ENCODE measurements at places on chromosomes 1 and 21.

GRCh38 chr1:33219886-33220661 is 36.2 kb upstream of the ZNF362 start:
- DNase-seq, result peak; percentile 71

GRCh38 chr1:154567386-154568156 is at the start of gene CHRNB2:
TSS of gene CHRNB2 (plus strand) at chr1:154567778. CDS start at chr1:154568045, 267 bp downstream.
- peak; percentile 96 for DNase-seq

- no peak for DNase-seq
These were observed 159.8 kb downstream of the TGFBR3 start for GRCh38 chr1:91725989-91726721.

- no peak for DNase-seq
These were observed 38.5 kb upstream of the FAM131C start for GRCh38 chr1:16111771-16112595.

- no peak for DNase-seq
These were observed 9.3 kb downstream of the FTCD start for GRCh38 chr21:46145840-46146691.

DNA sequence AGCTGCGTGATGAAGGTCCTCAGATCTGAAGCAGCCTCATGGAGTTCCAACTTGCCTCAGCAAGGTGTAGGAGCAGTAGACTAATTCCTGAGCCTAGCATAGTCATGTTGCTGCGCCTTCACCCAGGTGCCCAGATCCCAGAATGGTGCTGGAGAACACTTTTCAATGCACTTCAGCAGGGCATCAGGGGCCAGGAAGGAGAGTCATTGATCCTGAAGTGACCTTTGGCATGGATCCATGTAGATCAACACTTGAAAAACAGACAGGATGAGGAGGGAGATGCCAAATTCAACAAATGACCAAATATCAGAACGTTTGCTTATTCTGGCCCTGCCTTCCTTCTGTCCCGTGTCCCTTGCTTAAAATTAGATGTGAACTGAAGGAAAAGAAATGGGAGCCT is 91.9 kb downstream of the LEPR start:
- no peak for DNase-seq

DNA sequence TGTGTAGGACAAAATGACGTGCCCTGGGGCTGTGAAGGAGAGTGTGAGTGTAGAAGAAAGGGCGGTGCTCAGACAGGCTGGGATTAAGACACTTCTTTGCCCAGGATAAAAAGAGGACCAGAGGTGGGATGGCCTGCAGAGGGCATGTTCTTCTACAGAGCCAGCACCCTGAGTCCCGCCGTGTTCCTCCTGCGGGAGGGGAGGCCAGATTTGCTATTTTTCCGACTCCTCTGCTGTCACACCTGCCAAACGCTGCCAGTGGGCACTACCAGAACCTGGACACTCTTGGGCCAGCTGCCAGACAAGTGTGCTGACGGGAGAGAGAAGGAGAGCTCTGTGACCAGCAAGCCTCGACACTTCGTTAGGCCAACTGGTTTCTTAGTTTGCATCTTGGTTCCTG is 206.4 kb downstream of the PLD5 start:
- no peak for DNase-seq

DNA sequence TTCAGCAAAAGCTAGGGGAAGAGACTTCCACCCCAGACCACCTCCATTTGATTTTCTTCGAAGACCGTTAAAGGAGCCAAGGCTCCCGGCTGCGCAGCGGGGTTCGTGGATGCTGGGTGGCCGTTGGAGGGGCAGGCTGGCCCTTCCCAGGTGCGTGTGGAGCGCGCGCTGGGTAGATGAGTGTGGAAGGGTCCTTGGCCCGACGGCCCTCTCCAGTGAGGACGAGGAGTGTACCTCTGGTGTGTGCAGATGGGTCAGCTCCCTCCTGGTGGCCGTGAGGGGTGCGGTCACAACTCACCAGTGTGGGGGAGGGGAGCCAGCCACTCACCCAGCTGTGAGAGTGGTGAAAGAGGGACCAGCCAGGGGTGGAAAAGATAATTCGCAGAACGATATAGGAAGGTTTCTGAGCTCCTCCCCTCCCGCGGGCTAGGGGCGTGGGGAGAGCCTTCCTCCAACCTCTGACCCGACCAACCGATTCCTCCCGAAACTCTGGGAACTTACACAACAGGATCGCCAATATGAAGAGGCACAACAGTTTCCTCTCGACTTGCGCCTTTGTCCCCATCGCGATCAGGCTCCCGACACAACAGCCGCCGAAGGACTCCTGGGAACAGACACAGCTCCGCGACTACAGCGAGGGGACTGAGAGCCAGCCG is at the start of gene F11R:
Gene F11R (minus strand): TSS at position 644 of the 656 bp plus-strand sequence. CDS start 79 bp downstream, at position 565.
- DNase-seq, result peak; percentile 58

DNA sequence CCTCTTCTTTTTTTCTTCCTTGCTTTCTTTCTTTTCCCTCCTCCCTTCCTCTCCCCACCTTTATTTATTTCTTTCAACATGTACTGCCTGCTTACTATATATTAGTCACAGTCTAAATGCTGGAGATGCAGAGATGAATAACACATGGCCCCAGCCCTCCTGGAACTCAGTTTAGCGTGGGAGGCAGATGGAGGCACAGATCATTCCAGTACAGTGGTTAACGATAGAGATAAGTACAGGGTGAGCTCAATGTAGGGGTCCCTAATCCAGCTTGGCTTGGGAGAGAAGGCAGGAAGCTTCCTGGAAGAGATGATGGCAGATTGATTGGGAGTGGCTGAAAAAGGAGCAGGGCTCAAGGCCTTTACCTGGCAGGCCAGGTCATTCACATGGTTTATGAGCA is 55.6 kb upstream of the PPP2R5A start:
- no peak for DNase-seq

Data from D341Med (cell line).